ENCODE measurements at places on chromosomes 6 and 20. TPM values are rescaled to one million over a fixed set of nuclear protein-coding genes. Genes with fewer than 3 reads are reported as not detected.

- DNase-seq: peak; percentile 25
Measured at GRCh38 chr6:16683641-16684194, 77.5 kb downstream of the ATXN1 start.

- DNase-seq: no peak
Measured at GRCh38 chr6:81553216-81553615, 199.3 kb downstream of the TENT5A start.

- no peak for DNase-seq
Measured at GRCh38 chr6:131059486-131059885, 3.6 kb downstream of the EPB41L2 start.

- DNase-seq: no peak
Measured at GRCh38 chr6:8436966-8437365, 1.6 kb upstream of the SLC35B3 start.

DNA sequence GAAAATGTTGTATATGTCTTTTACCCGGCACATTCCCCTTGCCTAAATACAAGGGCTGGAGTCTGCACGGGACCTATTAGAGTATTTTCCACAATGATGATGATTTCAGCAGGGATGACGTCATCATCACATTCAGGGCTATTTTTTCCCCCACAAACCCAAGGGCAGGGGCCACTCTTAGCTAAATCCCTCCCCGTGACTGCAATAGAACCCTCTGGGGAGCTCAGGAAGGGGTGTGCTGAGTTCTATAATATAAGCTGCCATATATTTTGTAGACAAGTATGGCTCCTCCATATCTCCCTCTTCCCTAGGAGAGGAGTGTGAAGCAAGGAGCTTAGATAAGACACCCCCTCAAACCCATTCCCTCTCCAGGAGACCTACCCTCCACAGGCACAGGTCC, 11.3 kb upstream of the MAPRE1 start:
- no peak for DNase-seq

- no peak for DNase-seq
Measured at GRCh38 chr6:84536885-84537638, 227.3 kb downstream of the TBX18 start.

The PDE7B gene
- 15.6 TPM for total RNA-seq

The SRSF3 gene
- 129 TPM for total RNA-seq

The RNGTT gene
- total RNA-seq: 9.2 TPM

The HELZ2 gene
- total RNA-seq: 34.3 TPM
